Glutamatergic neuron (in vitro differentiated cells): ENCODE measurements at places on chromosomes 2 and 18. TPM values are rescaled to one million over a fixed set of nuclear protein-coding genes. Genes with fewer than 3 reads are reported as not detected.

MSH2 gene
- 27.9 TPM for total RNA-seq

IMPACT gene
- total RNA-seq: 11.6 TPM

DNA sequence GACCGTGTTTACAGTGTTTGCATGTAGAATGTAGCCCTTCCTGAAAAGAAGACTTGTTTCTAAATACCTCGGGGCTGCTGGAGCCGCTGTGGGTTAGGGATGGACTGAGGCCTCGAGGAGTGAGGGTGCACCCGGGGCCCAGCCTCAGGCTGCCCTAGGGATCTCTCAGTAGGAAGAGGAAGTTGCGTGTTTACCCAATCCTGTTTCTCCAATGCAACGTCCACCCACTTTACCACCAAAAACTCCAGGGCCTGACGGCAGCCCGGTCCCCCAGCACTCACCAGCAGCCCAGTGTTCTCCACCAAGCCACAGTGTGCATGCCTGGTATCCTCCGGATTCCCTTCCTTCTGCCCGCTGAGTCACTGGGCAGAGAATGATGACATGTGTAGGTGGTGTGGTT lies 255.8 kb downstream of the GLI2 start:
- no peak for DNase-seq
- H3K27ac ChIP-seq: no peak overlapping the region
- no peaks in the 10 kb centered on the region for H3K4me1 ChIP-seq
- no peak overlapping the region for H3K4me3 ChIP-seq
- no peaks in the 10 kb centered on the region for H3K27me3 ChIP-seq
- peaks cover 9% of the 10 kb centered on the region for H3K36me3 ChIP-seq

GRCh38 chr2:94869552-94870439 lies 1.4 kb upstream of the TEKT4 start:
- no peak overlapping the region for H3K4me3 ChIP-seq
- no peak overlapping the region for H3K27ac ChIP-seq
- DNase-seq: no peak
- H3K36me3 ChIP-seq: no peaks in the 10 kb centered on the region
- H3K4me1 ChIP-seq: no peaks in the 10 kb centered on the region
- H3K27me3 ChIP-seq: peaks cover 8% of the 10 kb centered on the region

DNA sequence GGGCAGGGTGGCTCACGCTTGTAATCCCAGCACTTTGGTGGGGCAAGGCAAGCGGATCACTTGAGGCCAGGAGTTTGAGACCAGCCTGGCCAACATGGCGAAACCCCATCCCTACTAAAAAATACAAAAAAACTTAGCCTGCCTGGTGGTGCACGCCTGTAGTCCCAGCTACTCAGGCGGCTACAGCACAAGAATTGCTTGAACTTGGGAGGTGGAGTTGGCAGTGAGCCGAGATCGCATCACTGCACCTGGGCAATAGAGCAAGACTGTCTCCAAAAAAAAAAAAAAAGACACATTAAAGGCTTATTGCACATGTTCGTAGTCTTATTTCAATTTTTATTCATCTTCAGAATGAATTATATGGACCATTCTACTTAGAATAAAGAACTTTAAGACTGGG lies 110.2 kb downstream of the BMPR2 start:
- no peak overlapping the region for H3K27ac ChIP-seq
- peaks cover 3% of the 10 kb centered on the region for H3K27me3 ChIP-seq
- no peaks in the 10 kb centered on the region for H3K36me3 ChIP-seq
- DNase-seq: no peak
- H3K4me1 ChIP-seq: no peaks in the 10 kb centered on the region
- no peak overlapping the region for H3K4me3 ChIP-seq

DNA sequence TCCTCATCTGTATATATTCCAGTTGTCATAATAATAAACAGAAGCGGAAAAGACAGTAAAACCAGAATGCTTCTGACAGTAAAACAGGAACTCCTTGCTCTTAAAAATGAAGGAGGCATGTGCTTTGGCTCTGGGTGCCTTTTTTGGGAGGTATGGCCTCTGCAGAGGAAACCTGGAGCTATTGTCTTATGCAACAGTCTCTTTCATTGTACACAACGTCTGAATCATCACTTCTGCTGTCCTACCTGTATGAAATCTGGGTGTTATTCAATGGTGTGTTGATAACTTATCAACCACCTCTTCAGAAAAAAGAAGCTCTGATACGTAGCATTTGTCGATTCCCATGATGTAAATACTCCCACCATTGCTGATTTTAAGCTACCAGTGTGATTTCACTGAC lies 64.8 kb downstream of the CDCA7 start:
- H3K36me3 ChIP-seq: peaks cover 4% of the 10 kb centered on the region
- H3K4me1 ChIP-seq: peaks cover 23% of the 10 kb centered on the region
- no peak for DNase-seq

CYRIA gene
- 19.3 TPM for total RNA-seq
